Umbilical cord (tissue), 2 donors: ENCODE measurements at places on chromosomes 7 and 10.
A peak's percentile ranks its signal among the peaks of the same experiment; 100 is the strongest.

- DNase-seq = no peak
These were observed 14.0 kb downstream of the ZCCHC24 start for GRCh38 chr10:79431428-79431827.

DNA sequence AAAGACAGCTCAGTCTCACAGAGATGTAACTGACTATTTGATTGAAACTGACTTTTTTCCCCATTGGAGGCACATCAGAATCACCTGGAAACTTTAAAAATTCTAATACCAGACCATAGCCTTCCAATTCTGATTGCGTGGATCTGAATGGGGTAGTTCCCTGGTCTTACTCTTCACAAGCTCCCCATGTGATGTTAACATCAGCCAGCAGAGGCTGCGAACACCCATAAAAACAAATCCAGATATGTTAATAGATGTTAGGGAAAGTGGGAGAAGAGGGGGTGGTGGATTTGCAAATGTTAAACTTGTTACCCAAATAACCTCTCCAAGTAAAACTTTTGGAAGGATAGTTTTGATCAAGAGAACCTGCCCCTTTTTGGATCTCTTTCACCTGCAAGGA is 1133.4 kb downstream of the CNTNAP2 start:
- DNase-seq = no peak

GRCh38 chr10:73644015-73644743 is 2.9 kb upstream of the MYOZ1 start:
- peak; percentile 71 for DNase-seq

DNA sequence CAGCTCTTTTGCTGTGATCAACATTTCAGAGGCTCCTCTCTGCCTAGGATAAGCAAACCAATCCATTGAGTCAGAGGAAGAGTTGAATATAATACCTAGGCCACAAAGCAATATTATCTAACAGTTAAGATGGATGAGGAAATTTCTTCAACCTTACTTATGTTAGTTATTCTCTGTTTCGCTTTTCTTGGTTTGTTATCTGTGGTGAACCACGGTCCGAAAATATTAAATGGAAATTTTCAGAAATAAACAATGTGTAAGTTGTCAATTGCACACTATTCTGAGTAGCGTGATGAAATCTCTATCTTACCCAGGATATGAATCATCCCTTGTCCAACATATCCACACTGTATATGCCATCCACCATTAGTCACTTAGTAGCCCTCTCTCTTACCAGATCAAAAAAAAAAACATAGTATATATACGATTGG is 1.5 kb upstream of the HTR7 start:
- no peak for DNase-seq

- DNase-seq = peak; percentile 39
These were observed 402 bp upstream of the TMEM168 start for GRCh38 chr7:112790586-112791003.

GRCh38 chr7:120959929-120960484 is 9.4 kb downstream of the ING3 start:
- DNase-seq = no peak

DNA sequence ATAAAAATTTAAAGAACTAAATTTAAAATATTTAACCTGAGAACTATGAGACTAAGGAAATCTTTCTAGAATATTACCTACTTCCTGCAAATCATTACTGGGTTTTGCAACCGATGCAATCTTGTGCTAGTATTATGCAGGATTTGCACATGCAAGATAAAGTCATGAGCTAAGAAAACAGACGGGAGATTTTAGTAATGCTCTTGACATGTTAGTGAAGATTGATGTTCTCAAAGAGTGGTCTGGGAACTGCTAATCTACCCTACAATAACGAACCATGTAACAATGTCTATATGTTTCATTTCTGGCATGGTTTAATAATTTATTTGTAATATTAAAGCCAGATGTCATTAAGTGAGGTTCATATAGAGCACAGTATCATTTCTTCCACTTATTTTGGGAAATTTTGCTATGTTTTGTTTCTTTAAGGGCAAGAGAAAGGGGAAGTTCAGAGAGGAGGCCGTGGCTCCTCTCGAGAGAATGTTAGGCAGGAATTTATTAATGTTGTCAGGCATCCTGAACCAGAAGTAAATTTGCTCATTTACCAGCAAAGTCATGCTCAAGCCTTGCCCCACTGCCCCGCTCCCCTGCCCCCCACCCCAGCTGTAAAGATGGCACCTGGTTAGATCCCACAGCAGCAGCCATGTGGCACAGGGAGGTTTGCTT is 22.8 kb downstream of the LRRC17 start:
- peak; percentile 73 for DNase-seq

GRCh38 chr10:125284875-125285597 is 124.7 kb upstream of the CTBP2 start:
- DNase-seq = no peak

- DNase-seq = peak; percentile 1
These were observed 319.9 kb downstream of the DPP6 start for GRCh38 chr7:154372011-154372601.

- DNase-seq = no peak
These were observed 270.5 kb upstream of the NFE2L3 start for GRCh38 chr7:25881317-25882037.

DNA sequence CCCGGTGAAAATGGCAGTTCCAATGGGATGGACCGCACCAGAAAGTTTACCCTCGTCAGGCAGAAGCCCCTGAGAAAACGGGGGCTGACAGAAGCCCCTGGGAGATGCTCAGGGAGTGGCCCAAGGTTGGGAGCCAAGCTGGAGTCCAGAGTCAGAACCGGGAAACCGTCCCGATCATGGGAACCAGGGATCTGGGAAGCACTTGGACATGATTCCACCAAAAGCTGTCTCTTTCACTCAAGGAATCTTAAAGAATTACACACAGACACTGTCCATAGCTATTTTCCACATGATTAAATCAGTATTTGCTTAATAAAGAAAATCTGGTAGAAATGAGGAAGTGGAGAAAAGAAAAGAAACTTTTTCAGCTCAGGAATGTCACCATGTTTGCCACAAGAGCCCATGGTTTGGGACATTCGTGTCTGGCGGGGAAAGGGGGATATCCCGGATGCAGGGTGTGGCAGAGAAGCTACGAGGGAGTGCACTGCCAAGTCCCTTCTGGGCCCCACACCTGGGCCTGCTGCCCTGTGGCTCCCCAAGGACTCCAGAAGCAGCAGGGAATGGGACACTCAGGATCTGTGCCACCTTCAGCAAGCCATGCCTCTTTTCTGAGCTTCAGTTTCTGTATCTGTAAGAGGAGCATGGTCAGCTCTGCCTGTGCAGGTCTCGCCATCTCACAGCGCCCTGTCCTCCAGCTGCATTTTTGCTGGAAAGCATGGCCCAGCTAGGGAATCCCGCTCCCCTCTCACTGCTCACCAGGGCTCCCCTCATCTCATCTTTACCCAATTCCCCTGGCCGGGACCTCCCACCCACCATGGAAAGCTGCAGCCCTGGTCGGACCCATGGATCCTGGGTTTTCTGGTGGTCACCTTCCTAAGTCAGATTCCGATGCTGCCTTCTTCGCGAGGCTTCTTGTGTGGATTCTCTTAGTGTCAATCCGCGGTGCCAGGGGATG is 225.1 kb upstream of the GRB10 start:
- no peak for DNase-seq

DNA sequence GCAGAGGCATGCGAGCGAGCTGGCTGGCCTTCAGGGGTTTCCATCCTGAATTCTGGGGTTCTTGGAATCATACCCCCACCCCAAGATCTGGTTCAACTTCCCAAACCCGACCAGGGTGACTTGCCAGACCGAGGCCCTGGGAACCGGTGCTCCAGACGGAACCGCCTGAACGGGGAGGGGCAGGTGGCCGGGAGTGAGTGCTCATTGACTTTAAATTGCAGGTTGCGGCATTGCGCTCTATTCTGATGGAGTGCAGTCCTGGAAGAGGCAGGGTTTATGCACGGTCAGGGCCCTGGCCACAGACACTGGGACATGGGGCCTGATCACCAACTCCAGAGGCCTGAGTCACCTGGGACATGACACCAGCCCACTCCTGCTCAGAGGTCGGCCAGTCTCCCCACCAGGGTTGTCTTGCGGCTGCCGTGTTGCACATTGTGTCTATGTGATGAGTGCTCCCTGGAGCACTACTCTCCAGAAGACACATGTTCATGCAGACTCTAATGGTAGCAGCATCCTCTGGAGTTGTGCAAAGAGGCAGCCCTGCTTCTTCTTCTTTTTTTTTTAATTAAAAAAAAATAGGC is 5.8 kb upstream of the DDIT4 start:
- no peak for DNase-seq

- no peak for DNase-seq
These were observed 42.7 kb upstream of the ATRNL1 start for GRCh38 chr10:115050375-115051010.

GRCh38 chr10:35674843-35675242 is 32.7 kb upstream of the FZD8 start:
- no peak for DNase-seq

DNA sequence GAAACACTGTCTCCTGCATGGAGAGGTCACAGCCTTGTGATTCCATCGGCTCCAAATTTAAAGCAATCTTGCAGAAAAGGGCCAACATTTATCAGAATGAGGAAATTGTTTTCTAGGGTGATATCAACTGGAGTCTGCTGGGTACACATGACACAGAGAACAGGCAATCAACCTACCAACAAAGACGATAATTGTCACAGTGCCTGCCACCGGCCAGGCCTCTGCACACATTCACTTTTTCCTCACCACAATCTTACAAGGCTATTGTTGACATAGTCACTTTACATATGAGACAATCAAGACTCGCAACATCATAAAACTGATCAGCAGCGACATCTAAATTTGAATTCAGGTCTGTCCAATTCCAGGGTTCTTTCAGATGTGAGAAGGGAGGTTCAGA is 189.4 kb downstream of the KCNMA1 start:
- DNase-seq = no peak

GRCh38 chr7:69780379-69780778 is 182.1 kb downstream of the AUTS2 start:
- DNase-seq = no peak

GRCh38 chr10:27513451-27514191 is 9.5 kb downstream of the RAB18 start:
- no peak for DNase-seq

- peak; percentile 81 for DNase-seq
These were observed 163.0 kb upstream of the KLF14 start for GRCh38 chr7:130896898-130897514.

DNA sequence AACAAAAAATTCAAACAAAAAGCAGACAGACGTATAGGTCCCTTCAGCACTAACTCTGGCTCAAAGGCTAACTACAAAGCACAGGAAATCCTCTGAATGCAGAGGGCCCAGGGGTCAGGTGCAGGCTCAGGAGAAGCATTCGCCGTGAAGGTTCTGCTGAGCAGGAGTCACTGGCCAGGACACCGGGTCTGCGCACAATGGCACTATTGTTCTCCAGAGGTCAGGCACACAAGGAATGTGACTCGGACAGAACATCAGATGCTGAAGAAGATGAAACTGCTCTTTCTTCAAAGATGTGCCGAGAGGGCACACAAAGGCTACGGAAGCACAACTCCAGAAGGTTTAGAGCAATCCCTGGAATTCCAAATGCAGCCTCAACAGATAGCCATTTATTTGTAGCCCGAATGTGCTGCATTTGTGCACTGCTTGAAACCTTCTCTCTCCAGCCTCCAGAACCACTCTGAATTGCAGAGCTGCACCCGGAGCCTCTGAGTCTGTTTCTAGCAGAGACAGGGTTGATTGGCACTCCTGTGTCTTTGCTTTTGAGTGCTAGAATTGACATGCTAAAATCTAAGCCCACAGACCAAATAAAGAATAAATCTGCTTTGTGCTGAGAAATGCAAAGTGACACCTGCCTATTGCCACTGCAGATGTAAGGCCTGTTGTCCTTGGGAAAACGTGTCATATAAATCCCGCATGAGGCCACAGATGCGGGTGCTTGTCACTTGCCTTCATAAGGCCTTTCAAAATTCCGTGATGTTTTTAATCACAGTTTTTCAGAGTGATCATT is 85.4 kb upstream of the AFAP1L2 start:
- DNase-seq = no peak

- DNase-seq = peak; percentile 85
These were observed at the start of gene DKK1 for GRCh38 chr10:52313933-52314821. Gene DKK1 (plus strand): TSS chr10:52314281. CDS start chr10:52314435, 154 bp downstream.

DNA sequence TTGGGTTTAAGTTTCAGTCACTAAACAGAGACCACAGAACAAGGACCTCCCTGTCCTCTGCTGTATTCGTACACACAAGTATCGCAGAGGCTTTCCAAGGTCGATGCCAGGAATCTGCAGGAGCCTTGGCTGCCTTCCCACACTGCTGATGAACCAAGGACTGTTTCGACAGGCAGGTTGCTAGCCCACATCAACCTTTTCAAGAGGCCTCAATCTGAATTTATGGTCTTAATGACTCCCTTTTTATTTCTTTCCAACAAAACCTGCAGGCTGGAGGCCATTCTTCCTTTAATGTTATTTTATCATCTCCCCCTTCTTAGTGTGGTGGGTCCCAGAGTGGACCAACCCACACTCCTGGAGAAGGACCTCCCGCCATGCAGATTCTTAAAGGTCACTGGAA is 45.6 kb downstream of the JCAD start:
- no peak for DNase-seq

DNA sequence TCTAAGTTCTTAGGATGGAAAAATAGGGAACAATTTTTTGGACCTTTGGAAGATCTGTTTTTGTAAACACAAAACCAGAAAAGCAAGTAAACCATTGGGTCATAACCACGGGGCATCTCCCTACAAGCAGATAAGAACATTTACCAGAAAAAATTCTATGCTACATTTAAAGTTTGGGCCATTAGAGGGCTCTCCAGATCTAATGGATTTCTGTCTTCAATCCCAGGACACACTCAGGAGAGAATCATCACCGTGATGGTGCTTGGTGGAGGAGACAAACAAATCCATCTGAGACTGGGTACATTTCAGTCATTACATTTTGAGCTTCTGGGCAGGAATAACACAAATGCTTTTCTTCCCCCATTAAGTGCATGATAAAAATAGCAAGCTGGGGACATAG is 178.4 kb upstream of the TARP start:
- DNase-seq = peak; percentile 53

GRCh38 chr10:11213137-11213536 is 195.5 kb downstream of the CELF2 start:
- DNase-seq = no peak
